ENCODE measurements at places on chromosomes 12 and 14.

DNA sequence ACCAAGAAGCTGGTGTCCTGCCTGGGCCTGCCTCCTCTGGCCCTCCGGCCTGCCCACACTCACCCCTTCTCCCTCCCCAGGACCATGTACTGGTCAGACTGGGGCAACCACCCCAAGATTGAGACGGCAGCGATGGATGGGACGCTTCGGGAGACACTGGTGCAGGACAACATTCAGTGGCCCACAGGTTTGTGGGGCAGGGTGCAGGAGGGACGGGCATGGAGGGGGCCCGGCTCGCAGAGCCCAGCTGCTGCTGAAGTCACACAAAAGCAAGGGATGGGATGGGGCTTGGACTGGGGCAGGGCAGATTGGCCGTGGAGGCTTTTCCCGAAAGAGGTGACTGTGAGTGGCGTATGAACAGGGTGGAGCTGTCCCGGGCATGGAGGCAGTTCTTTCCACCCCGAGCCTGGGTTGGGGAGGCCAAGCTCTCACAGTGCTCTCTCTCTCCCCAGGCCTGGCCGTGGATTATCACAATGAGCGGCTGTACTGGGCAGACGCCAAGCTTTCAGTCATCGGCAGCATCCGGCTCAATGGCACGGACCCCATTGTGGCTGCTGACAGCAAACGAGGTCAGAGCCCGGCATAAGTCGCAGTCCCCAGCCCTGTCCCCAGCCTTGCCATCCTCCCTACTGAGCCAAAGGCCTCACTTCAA lies 7.8 kb upstream of the NXPH4 start:
- no peak for DNase-seq

DNA sequence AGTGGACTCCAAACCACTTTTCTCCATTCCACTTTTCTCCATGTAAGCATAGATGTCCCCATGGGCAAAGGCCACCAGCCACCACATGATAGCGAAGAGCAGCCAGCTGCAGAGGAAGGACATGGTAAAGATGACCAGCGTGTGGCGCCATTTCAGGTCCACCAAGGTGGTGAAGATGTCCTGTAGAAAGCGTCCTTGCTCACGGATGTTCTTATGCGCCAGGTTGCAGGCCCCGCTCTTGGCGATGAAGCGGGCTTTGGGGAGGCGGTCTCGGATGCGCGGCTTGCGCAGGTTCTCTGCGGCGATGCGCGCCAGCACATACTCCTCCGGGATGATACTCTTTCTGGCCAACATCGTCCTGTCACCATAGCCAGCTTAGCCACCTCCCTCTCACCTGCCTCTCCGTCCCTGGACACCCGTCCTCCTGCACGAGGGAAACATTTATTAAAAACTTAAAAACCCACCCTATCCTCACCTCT lies 1.2 kb downstream of the KCNJ8 start:
- no peak for DNase-seq

DNA sequence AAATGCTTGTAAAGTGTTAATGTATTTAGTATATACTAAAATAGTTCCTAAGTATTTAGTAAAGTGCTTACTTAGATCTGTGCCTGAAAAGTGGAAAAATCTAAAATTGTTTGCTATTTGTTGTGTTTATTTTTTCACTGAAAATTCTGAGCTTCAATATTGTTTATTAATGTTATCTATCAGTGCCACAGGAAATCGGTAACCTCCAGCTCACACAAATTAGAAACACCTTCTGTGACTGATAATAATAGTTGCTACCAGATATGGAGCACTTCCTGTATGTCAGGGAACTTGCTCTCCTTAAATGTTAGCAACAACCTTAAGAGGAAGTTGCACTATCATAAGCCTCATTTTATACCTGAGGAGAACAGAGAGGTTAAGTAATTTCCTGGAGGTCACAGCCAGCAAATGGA lies 723 bp upstream of the LRP10 start:
- no peak for DNase-seq

DNA sequence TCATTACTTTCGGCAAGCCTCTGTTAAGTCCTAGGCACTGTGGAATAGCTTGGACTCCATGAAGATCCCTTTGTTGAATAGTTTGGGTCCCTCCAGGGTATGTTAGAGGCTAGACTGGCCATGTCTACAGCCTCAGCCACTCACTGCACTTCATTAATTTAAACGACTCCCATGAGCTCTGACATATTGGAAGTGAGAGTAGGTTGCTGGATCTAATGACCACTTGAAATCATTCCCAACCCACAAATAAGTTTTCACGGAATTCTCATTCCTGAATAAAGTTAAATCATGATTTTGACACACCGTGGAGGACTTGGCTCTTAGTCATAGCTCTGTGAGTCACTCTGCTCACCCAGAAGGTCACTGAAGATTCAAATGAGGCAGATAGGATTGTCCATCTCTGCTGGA lies 21.4 kb upstream of the APPL2 start:
- DNase-seq: peak; percentile 49

DNA sequence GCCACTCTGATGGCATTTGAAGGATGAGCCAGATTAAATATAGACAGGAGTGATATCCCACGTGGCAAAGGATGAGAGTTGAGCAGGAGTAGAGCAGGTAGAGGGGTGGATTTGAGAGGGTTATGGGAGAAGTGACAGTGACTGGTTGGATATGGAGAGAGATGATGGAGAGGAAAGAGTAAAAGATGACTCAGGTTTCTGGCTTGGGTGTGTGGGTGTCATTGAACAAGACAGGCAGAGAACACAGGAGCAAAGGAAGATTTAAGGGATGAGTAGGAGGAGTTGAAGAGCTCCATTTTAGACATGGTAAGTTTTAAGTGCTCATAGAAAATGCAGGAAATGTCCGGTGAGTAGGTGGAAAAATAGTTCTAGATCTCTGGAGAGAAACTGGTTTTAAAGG lies 136.9 kb downstream of the EGLN3 start:
- no peak for DNase-seq

DNA sequence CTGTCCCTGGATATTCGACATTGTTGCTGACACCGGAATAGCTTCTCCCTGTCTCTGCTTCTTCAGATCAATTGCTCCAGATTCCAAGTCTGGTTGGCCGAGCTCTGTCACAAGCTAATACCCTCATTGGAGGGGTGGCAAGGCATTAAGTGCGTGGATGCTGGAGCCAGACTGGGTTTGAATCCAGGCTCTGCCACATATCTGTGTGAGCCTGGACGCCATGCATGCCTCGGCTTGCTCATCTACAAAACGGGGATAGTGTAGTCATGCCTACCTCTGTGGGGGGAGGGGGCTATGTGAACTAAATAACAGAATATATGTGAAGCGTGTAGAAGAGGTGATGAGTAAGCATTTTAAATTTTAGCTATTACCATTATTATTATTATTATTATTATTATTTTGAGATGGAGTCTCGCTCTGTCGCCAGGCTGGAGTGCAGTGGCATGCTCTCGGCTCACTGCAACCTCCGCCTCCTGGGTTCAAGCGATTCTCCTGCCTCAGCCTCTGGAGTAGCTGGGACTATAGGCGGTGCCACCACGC lies 97.3 kb downstream of the AACS start:
- no peak for DNase-seq

DNA sequence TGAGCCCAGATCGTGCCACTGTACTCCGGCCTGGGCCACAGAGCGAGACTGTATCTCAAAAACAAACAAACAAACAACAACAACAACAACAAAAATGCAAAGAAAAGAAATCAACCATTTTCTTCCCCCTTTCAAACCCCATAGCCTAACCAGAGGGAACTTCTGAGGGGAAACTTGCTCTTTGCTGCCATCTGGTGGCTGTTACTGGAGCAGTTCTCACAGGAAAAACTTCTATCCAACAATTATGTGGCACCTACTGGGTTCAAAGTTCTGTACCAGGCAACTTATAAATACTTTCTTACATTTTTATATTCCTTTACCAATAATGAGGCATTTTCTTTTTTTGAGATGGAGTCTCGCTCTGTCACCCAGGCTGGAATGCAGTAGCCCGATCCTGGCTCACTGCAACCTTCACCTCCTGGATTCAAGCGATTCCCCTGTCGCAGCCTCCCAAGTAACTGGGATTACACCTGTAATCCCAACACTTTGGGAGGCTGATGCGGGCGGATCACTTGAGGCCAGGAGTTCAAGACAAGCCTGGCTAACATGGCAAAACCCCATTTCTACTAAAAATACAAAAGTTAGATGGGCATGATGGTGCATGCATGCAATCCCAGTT lies 50.9 kb upstream of the BICDL1 start:
- DNase-seq: peak; percentile 81

DNA sequence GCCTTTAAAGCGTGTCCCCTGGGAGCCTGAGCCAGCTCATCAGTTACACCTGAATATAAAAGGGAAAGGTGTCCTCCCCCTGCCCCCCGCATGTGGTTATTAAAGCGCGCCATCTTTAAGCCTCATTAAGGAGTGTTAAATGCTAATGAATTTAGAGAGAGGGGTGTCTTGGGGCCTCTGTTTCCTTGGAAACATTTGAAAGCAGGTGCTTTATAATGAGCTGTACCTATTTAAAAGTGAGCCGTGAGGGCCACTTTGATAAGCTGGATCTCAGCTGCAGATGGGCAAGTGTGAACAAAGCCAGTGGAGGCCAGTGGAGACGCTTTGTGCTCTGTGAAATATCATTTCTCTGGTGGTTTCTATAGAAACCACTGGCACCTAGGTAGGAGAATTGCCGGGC lies 84.0 kb downstream of the BEGAIN start:
- no peak for DNase-seq

DNA sequence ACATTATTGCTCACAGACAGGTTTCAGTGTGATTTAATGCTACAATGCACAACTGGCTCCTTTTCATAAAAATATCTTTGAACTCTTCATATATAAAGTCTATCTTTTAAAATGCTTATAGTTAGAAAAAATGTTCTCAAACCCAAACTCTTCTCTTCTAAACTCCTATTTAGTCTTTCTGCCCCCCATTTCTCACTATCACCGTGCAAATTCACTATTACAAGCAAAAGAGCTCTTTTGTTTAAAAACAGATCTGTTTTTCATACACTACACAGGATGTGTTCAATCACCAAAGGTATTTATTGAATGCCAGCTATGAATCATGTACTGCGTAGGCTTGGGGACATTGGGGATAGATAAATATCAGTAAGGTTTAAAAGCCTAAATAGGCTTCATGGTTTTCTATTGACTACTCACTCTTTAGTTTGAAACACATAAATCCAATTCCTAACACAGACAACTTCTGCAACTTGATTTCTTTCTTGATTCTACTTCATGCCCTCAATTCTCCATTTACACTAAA lies 692.3 kb downstream of the C12orf50 start:
- DNase-seq: no peak

DNA sequence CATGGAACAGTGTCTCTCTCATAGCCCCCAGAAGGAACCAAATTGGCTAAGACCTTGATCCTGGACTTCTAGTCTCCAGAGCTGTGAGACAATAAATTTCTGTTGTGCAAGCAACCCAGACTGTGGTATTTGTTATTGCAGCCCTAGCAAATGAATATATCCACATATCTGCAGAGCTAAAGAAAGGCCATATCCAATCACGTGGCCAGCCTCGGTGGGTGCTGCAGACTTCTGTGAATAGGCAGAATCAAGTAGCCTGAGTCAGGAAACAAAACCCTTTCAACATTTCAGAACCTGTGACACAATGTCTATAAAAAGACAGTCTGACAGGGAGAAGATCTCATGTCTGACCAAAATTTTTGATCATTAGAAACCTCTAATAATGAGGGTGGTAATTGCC lies 71.0 kb upstream of the CPM start:
- no peak for DNase-seq

GRCh38 chr12:66011731-66012130 lies 118.8 kb downstream of the LLPH start:
- DNase-seq: no peak

DNA sequence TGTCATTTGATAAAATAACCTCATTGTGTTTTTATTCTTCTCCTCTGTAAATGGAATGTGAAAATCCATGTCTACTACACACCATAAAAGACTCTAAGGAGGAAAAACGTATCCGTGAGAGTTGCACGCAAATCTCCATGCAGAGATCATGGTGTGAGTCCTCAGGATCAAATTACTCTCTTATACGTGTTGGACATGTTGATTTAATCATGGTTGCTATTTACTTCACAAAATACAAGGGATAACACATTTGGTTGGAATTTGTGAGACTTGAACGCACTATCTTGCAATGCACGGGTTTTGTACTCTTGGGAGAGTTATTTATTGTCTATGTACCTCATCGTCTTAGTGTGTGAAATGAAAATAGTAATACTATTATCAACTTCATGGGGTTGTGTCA lies 128.0 kb upstream of the RASSF8 start:
- DNase-seq: no peak

DNA sequence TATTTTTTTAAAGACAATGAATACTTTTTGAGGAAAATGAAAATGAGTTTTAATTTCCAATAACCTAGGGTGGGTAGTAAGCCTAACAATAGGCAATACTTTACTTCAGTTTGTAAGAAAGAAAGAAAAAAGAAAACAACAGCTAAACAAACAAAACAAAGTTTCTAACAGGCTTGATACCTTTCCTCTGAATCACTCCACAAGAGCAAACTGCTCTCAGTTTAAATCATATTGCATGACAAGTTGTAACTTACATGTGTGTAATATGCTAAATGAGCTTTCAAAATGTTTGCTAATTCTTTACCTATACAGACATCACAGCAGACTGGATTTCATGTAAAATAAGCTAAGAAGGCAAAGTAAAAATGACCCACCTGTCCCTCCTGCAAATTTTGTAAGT lies 6.7 kb upstream of the LMO3 start:
- no peak for DNase-seq

DNA sequence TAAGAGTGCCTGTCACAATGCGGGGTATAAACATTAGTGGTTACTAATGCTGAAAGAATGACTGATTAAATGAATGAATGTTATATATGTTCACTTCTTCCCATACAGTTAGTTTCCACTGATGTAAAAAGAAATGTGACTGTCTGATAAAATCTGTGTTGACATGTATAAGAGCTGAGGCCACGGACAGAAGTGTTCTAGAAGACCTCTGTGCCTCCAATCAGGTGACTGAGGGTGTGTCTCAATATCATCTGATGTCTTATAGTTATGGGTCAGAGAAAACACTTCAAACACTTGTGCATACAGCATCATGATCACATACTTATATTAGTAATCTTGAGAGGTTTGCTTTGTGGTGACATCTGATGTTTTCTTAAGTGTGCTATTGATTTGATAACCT lies 183.4 kb downstream of the TTC7B start:
- no peak for DNase-seq

DNA sequence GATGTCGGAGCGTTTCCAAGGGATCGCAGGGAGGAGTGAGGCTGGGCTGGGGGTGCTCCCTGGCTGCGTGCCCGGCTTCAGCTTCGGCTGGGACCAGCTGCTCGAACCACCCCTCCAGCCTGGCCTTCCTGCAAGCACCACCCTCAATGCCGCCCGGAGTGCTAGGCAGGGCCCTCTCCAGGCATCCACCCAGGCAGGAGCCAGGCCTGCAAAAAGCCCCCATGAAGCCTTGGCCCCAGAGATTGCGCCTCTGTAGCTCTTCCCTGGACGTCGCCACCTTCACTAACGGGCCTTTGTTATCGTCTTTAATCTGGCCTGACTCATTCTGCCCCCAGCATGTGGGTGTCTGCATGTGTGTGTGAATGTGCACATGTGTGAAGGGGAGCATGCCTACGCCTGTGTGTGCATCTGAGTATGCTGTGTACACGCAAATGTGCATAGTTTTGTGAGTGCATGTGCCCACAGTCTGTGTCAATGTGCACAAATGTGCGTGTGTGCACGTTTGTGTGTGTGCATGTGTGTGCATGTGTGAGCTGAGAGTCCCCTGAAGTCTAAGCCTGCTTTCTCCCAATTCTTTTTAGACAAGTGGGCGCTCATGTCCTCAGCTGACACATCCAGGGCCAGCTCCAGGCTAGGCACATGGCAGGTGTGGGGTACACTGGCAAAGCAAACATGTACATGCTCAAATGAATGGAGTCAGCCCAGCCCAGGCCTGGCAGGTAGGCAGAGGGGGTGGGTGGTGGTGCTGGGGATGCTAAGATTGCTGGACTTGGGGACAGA lies 195.4 kb upstream of the C14orf180 start:
- no peak for DNase-seq

Data from A549 (cell line).